ENCODE measurements at places on chromosomes 2 and 18.

DNA sequence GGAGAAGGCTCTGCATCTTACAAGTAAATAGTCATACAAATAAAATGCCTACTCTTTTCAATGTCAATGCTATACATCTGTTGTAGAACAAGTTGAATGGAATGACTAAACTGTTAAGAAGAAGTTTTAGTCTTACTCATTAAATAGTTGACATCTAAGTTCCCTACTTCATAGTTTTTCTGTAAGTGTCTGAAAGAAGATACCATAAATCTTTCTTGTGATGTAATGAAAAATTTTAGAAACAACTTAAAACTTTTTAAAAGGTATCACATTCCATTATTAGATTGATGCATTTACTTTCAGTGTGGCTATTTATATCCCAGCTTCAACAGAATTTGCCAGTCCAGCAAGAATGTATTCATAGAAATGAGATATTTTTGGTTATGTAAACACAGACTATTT is 185.2 kb upstream of the EPC2 start:
- no peak for DNase-seq

DNA sequence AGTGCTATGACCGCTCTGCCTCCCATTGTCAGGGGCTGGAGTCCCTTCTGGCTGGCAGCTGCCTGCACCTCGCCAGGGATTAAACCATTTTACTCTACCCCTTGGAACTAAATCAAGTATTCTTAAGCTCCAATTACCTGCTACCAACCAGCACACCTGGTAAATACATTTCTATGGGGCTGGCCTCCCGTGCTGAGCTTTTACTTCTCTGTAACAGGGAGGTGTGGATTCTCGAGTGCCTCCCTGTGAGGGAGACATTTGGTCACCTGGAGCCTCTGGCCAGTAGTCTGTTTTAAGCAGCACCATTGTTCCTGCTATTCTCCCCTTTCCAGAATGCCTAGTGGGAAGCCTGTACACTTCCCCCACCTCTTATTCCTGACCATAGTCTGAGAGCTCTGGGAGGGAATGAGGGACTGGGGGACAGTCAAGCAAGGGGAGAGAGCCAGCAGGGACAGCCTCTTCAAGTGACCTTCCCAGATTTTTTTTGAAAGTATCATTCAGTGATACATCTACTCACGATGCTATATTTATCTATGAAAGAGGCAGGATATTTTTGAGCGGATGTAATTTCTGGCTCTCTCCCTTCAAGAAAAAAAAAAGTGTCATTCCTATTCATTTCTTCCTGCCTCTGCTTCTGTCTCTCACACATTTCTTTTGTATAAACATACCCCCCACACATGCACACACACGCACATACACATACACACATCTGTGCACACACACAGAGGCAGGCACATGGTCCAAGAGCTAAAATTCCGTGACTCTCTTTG is 112.8 kb downstream of the CAPN13 start:
- no peak for DNase-seq

GRCh38 chr18:11951390-11951851 is 29.9 kb upstream of the IMPA2 start:
- no peak for DNase-seq

- DNase-seq = no peak
Observed at GRCh38 chr2:26709323-26710110, 17.0 kb downstream of the KCNK3 start.

Data from hematopoietic multipotent progenitor cell treated with erythropoietin and hydrocortisone succinate and interleukin-3 and kit ligand, for 17 days (in vitro differentiated cells).